Stimulated activated CD4-positive, alpha-beta T cell treated with anti-CD3 and anti-CD28 coated beads, Interleukin-2, amount 100 ng/mL, for 24 hours (primary cell): ENCODE measurements at places on chromosomes 3 and 15.

- no peak for DNase-seq
Measured at GRCh38 chr15:69390575-69390974, 23.6 kb upstream of the KIF23 start.

- peak; percentile 60 for DNase-seq
Measured at GRCh38 chr3:48187579-48188265, 495 bp downstream of the CDC25A start.

DNA sequence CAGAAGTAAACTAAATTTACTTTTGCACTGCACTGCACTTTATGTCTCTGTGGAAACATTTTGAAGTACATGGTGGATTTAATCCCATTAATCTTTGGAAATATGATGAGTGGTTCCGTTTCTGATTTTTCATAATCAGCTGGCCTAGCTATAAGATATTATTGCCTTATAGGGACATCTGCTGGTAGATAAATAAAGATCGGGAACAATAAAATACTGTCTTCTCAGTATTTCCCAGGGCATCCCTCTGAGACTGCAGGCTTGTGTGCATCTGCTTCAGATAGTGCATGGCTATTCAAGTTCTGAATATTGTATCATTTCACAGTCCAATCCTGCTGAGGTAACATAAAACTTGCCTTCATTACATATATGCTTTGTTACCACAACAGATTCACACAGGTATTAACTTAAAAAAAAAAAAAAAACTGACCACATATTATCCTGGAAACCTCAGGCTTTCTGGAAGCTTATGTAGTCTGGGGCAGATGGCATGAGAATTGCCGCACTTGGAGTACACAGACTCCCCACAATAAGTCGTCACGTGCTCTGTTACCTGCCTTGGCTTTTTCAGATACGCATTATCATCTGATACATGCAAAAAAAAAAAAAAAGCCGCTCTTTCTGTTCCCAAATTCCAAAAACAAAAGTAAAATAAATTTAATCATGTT is 330.8 kb upstream of the AGTR1 start:
- DNase-seq = no peak

GRCh38 chr15:92839696-92840095 is 60.4 kb upstream of the CHD2 start:
- no peak for DNase-seq

DNA sequence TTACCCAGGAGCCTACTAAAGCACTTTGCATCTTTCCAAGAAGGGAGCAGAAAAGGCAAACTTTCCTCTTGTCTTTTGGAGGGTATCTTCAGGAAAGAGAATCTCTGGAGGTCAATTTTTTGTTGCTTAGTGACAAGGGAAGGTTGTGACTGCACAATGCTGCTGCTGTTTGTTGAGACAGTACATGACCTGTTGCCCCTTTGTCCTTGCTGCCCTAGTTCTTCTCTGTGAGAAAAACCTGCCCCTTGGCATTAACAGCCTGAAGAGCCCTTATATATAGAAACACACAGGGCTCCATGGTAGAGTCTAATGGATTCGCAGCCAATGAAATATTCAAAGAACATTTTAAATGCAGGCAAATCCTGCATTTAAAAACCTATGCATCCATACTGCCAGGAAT is 20.3 kb downstream of the KLHDC8B start:
- no peak for DNase-seq

GRCh38 chr15:50798684-50799083 is 33.2 kb upstream of the SPPL2A start:
- no peak for DNase-seq

GRCh38 chr3:149967086-149967685 is 3.5 kb downstream of the PFN2 start:
- DNase-seq = no peak

DNA sequence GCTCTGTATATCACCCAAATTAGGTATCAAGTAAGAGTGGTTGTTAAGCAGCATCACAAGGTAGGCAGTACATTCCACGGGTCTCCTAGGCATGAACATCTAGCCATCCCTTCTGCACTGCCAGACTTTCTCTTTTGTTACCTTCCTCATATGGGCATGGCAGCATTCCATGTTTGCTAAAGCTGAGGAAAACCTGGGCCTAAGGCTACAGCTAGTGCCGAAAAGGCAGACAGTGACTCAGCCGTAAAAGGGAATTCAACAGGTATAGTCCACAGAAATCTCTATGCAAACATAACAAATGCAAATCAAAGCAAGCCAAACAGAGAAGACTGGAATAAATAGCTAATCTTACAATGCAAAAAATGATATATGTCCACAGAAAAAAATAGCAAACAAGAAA is 645.4 kb downstream of the ZBBX start:
- DNase-seq = no peak

DNA sequence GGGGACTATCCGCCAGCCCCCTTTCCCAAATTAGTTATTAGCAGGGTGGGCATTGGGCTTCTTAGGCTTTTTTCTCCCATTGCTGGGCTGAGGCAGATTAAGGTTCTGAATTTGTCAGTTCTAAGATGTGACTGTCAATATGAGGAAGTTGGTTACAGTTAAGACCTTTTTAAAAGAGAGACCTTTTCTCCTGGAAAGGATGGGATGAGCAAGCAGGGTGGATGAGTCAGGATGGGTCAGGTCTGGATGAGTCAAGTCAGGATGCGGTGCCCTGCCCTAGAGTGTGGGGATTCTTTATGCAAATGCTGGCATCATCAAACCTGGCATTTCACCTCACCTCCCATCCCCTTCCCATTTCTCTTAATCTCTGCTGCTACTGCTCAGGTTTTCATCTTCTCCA is 1.9 kb downstream of the AEN start:
- peak; percentile 70 for DNase-seq
